Suppressor macrophage treated with lipopolysaccharide for 4 hours (primary cell): ENCODE measurements at places on chromosomes 13 and 19.

- no peak for DNase-seq
Measured at GRCh38 chr19:29812080-29812880, 489 bp downstream of the CCNE1 start.

GRCh38 chr13:50015258-50015657, at the start of gene KCNRG:
Gene KCNRG (plus strand): TSS chr13:50015444. CDS start chr13:50015494, 50 bp downstream.
- DNase-seq = no peak

- DNase-seq = no peak
Measured at GRCh38 chr19:43634506-43634871, 5.2 kb downstream of the CADM4 start.

DNA sequence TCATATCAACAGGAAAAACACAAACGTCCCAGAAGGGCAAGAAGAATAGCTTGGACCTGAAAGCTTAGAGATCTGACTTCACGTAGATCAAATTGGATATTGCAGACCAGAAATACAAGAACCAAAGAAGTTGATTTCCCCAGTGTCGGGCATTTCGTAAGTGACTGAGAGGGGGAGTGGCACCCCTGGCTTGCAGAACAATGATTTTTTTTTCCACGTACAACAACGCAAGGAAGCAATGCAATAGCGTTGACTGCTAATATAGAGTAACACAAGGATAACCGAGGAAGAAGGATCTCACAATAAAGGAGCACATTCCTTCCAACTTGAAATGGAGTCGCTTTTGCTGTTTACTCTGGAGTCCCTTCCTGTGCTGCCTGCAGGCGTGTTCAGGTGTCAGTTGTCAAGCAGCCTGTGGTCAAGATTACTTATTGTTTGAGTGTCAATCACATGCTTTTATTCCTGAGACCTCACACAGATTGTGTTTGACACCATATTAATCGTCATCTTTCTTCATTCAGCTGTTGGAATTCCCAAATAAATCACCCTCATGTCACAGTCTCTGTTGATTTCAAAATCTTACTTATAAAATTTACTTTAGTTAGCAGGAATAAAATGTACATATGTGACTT, 139.4 kb downstream of the FREM2 start:
- DNase-seq = no peak

DNA sequence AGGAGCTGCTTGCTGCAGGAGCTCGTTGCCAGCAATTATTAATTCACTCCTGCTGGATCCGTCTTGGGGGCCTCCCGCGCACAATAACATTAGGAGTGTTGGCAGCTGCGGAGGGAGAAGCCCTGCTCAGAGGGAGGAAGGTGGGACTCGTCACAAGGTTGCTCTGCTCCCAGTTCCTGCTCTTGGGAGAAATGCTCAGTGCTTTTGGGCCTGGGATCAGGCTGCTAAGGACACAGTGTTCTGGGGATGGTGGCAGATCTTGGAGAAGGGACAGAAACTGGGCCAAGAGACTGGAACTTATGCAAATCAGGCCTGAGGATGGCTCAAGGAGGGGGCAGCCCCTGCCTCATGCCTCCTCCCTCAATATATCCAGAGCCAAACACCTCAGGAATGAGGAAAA, 78.9 kb upstream of the OLFM4 start:
- DNase-seq = no peak

DNA sequence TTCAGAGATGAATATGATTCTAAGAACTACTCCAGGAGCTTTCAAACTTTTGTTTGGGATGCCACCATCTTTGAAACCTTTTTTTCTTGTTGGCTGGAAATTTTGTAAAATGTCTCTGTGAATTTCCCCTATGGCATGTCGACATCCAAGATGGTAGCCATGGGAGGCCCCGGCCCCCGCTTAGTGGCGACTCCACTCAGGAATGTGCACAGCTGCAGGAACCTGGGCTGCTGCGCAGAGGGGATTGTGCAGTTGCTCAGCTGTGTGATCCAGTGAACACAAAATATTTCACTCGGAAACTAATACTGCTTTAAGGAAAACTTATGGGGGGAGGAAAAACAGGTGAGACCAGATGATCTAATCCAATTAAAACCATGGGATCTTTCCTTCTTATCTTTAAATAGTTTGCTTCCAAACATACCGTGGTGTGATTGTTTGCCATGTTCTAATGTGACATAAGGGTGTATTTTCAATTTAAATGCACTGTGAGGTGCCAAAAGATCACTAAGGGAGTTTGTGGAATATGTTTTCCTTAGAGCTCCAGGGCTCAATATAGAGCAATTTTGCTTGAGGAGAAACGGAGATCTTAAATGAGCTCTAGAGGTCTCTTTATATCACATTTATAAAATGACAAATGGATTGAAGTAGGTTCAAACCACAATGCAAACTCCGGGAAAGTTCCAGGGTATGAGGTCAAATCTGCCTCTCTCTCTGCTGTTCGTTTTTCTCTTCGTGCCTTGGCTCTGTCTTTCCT, 497.7 kb downstream of the FGF9 start:
- no peak for DNase-seq

DNA sequence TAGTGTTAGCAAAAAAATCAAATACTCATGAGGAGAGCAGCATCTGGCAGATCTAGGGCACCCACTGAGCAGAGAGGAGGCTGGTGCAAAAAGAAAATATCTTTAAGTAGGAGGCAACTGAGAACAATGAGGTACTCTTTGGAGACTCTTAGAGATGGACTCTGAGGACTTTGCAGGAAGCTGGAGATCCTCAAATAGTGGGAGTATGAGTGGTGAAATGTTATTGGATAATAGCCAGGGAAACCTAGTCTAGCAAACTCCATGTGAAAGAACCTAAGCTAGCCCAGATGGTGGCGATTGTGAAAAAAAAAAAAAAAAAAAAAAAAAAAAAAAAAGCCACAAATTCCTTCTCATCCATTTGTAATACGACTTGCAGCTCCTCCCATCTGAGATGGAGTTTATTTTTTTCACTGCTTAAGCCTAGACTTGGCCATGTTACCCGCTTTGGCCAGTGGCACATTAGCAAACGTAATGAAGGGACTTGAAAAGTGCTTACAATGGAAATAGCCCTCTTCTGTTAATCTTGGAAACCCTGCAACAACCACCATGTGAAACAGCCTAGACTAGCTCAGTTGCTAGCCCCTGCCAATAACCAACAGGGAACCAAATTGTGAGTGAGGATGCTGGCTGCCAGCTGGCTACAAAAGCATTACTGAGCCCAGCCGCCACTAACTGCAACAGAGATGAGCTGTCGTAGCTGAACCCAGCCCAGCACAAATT, 476.2 kb downstream of the KLF12 start:
- no peak for DNase-seq

- no peak for DNase-seq
Measured at GRCh38 chr13:79470666-79471065, 10.3 kb upstream of the NDFIP2 start.

- DNase-seq = peak; percentile 84
Measured at GRCh38 chr19:1864480-1865171, 1.2 kb upstream of the KLF16 start.

- no peak for DNase-seq
Measured at GRCh38 chr13:21542563-21542962, 61.4 kb downstream of the MICU2 start.

- DNase-seq = peak; percentile 99
Measured at GRCh38 chr19:54207983-54208783, 7.5 kb downstream of the RPS9 start.

- no peak for DNase-seq
Measured at GRCh38 chr13:78420814-78421213, 182.5 kb downstream of the POU4F1 start.

GRCh38 chr13:106755542-106755941, 187.6 kb upstream of the ARGLU1 start:
- DNase-seq = no peak

DNA sequence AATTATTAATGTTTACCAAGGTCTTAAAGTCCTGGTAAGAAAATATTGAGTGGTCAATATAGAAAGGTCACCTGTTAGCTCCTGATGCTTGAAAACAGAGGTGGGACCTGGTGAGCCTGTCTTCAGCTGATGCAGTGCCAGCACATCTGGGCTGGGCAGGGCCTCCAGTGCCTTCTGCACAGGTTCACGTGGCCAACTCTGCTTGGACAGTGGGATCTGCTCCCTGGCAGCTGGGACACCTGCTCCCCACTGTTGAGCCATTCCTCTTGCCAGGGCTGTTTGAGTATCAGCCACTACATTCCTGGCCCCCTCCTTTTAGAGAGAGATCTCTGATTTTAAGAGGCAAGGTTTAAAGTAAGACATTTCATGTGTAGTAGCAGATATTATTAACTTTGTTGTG, 135.0 kb downstream of the TM9SF2 start:
- no peak for DNase-seq

- DNase-seq = no peak
Measured at GRCh38 chr19:7562646-7563393, 27.3 kb downstream of the PNPLA6 start.

DNA sequence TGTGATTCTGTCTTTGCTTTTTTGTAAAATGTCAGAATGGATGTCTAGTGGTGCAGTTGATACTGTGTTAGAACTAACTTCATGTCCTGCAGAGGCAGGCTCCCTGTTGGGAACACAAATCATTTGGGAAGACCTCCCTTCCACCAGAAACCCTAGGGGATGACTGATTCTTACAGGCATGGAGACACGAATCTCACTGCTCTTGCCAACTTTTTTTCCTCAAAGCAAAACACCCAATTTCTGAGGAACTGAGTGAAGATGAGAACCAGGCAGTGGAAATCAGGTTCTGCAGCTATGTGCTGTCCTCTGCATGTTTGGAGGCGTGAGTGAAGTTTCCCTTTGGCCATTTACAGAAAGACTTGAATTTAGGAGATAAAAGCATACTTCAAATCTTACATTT, 87.5 kb upstream of the CSNK1A1L start:
- no peak for DNase-seq

GRCh38 chr13:98582947-98583346, 6.0 kb upstream of the STK24 start:
- DNase-seq = no peak

GRCh38 chr13:33174931-33175330, 110.6 kb downstream of the STARD13 start:
- no peak for DNase-seq

GRCh38 chr19:55179606-55180484, at the start of gene SYT5:
Gene SYT5 (minus strand): TSS chr19:55180289. CDS start chr19:55179041, 1,248 bp downstream.
- peak; percentile 48 for DNase-seq

GRCh38 chr13:109547942-109548341, 238.4 kb downstream of the IRS2 start:
- DNase-seq = no peak

DNA sequence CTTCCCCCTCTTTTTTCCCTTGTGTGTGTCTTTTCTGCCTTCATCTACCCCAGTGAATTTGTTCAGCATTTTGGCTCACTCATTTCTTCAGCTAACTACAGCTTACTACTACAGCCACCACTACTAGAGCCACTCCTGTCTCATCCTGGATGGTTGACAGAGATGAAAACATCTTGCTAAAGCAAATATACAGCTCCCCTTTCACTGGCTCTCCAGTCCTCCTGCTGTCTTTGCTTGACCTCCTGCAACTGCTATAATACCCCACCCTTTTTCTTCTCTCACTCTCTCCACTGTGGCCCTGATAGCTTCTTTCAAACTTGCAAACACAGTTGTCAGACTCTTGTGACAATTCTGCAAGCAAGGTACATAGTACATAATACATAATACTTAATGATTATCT, 523.6 kb downstream of the DCT start:
- DNase-seq = no peak

GRCh38 chr13:87667686-87668085, 3.5 kb upstream of the SLITRK5 start:
- DNase-seq = no peak

GRCh38 chr13:112060899-112061366, 6.0 kb upstream of the SOX1 start:
- DNase-seq = no peak

DNA sequence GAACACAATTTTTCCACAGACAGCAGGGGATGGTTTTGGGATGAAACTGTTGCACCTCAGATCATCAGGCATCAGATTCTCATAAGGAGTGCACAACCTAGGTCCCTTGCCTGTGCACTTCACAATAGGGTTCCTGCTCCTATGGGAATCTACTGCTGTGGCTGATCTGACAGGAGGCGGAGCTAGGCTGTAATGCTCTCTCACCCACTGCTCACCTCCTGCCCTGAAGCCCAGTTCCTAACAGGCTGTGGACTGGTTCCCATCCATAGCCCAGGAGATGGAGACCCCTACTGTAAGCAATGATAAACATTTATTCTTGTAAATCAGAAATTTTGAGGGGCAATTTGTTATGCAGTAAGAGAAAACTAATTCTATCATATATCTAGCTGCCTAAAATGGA, 1234.7 kb downstream of the SLITRK1 start:
- DNase-seq = no peak

- DNase-seq = no peak
Measured at GRCh38 chr13:97548711-97549110, 114.7 kb downstream of the RAP2A start.

- DNase-seq = no peak
Measured at GRCh38 chr19:1285737-1286360, at the start of gene EFNA2. Gene EFNA2 (plus strand): TSS chr19:1285873. CDS start chr19:1286169, 296 bp downstream.

DNA sequence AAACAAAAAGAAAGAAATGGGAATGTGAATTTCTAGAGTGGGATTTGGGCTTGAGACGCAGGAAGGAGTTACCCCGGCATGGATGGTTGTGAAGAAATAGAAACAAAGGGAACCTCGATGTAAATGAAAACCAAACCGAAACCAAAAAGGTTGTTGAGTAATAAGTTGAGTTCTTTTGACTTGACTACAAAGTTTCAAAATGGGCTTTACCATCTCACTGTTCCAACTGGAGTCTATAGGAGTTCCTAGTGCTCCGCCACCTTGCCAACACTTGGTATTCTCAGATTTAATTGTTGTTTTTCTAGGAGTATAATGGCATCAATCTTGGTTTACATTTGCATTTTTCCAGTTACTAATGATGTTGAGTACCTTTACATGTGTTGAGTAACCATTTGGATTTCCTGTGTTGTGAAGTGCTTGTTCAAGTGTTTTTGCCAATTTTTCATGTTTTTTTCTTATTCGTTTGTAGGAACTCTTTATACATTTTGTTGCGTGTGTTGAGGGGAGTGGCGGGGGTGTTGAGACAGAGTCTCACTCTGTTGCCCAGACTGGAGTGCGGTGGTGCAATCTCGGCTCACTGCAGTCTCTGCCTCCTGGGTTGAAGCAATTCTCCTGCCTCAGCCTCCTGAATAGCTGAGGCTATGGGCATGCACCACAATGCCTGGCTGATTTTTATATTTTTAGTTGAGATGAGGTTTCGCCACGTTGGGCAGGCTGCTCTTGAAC, 9.2 kb downstream of the UBE2S start:
- peak; percentile 93 for DNase-seq
